ENCODE measurements at places on chromosomes 12 and 14.

DNA sequence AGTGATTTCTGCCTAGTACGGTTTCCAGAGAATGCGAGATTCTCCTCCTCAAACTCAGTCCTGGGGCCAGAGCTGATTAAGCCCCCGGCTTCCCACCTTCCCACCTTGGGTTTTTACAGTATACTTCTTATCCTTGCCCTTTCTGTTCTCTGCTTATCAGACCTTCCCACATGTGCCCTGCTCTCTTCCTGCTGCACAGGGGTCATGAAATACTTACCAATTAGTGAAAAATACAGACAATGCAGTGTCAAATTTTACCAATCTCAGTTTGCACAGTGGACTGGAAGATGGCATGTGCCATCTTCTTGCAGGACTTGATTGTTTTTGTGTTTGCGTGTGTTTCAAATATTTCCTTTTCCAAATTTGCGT, 14.7 kb downstream of the SUSD6 start:
- no peak overlapping the region for H3K27ac ChIP-seq
- no peak overlapping the region for H3K4me3 ChIP-seq
- no peak for DNase-seq
- H3K4me1 ChIP-seq = no peaks in the 10 kb centered on the region
- H3K27me3 ChIP-seq = no peaks in the 10 kb centered on the region
- no peaks in the 10 kb centered on the region for H3K36me3 ChIP-seq

DNA sequence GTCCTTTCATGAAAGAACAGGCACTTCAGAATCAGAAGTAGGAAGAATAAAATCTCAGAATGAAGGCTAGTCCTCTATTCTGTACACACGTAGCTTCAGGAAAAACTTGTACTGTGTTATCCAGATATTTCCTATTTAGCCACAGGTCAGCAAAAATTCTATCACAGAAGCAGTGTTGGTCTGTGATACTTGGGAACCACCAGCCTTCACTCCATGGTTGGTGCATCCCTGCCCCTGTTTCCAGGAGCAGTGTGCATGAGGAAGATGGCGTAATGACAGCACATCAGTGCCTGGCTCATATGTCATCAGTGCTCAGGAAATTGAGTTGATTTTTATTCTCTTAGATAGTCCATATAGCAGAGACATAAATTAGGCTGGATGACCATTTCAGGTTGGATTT, 87.7 kb downstream of the SAMD4A start:
- DNase-seq = no peak
- H3K27me3 ChIP-seq = no peaks in the 10 kb centered on the region
- no peak overlapping the region for H3K27ac ChIP-seq
- no peak overlapping the region for H3K4me3 ChIP-seq
- peaks cover 4% of the 10 kb centered on the region for H3K4me1 ChIP-seq

GRCh38 chr12:120378036-120378435, 9.1 kb upstream of the MSI1 start:
- no peak overlapping the region for H3K4me3 ChIP-seq
- no peaks in the 10 kb centered on the region for H3K4me1 ChIP-seq
- H3K27ac ChIP-seq = no peak overlapping the region
- no peaks in the 10 kb centered on the region for H3K27me3 ChIP-seq
- DNase-seq = no peak

DNA sequence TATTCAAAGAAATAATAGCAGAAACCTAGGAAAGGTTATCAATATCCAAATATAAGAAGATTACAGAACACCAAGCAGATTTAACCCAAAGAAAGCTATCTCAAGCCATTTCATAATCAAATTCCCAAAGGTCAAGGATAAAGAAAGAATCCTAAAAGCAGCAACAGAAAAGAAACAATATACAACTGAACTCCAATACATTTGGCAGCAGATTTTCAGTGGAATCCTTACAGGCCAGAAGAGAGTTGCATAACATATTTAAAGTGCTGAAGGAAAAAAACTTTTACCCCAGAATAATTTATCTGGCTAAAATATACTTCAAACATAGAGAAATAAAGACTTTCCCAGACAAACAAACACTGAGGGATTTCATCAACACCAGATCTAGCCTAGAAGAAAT, 54.3 kb downstream of the DENND5B start:
- H3K36me3 ChIP-seq = no peaks in the 10 kb centered on the region
- DNase-seq = no peak

DNA sequence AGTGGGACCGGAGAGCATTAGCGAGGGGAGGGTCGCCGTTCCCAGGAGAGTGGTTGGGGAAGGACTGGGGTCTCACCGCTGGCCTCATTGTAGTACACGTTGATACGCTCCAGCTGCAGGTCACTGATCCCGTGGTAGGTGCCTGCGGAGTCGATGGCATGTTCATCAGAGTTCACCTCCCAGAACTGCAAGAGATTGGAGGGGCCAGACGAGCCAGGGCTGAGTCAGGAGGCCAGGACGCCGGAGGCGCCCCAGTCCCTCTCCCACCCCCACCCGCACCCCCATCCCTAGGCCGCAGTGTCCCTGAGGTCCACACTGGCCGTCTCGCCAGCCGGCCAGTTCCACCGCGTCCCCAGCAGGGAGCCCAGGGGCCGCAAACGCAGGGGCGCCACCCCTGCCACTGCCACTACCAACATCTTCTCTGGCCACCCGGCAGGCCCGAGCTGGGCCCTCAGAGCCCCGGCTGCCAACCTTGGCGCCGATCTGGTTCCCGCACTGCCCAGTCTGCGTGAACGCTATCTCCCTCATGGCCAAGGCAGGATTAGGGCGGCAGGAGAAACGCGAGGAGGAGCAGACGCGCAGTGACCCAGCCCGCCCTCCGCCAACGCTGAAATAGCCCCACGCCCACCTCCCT, 144.2 kb downstream of the ALG10 start:
- no peaks in the 10 kb centered on the region for H3K27me3 ChIP-seq
- no peaks in the 10 kb centered on the region for H3K36me3 ChIP-seq
- DNase-seq = no peak
- H3K4me3 ChIP-seq = no peak overlapping the region
- no peak overlapping the region for H3K27ac ChIP-seq

- H3K4me1 ChIP-seq = no peaks in the 10 kb centered on the region
- H3K27ac ChIP-seq = no peak overlapping the region
- no peak overlapping the region for H3K4me3 ChIP-seq
- DNase-seq = no peak
- no peaks in the 10 kb centered on the region for H3K27me3 ChIP-seq
These were observed 34.1 kb upstream of the KLHDC2 start for GRCh38 chr14:49733836-49734235.

GRCh38 chr14:72332046-72332445, 399.8 kb downstream of the RGS6 start:
- H3K27ac ChIP-seq = no peak overlapping the region
- H3K36me3 ChIP-seq = no peaks in the 10 kb centered on the region
- no peaks in the 10 kb centered on the region for H3K27me3 ChIP-seq
- DNase-seq = no peak

- peaks cover 2% of the 10 kb centered on the region for H3K27me3 ChIP-seq
- no peak for DNase-seq
- H3K4me1 ChIP-seq = peaks cover 2% of the 10 kb centered on the region
- no peak overlapping the region for H3K4me3 ChIP-seq
- H3K27ac ChIP-seq = no peak overlapping the region
These were observed 3.9 kb upstream of the JAG2 start for GRCh38 chr14:105172476-105172875.

Data from iPS DF 6.9 (cell line).